Stimulated activated CD4-positive, alpha-beta T cell treated with anti-CD3 and anti-CD28 coated beads, Interleukin-15, amount 100 ng/mL, for 1 hour (primary cell): ENCODE measurements at places on chromosomes 3 and 15.

GRCh38 chr3:71672340-71672739 is 52.9 kb downstream of the EIF4E3 start:
- no peak for DNase-seq

GRCh38 chr3:126013751-126014156 is 44.8 kb downstream of the ROPN1B start:
- DNase-seq: no peak

DNA sequence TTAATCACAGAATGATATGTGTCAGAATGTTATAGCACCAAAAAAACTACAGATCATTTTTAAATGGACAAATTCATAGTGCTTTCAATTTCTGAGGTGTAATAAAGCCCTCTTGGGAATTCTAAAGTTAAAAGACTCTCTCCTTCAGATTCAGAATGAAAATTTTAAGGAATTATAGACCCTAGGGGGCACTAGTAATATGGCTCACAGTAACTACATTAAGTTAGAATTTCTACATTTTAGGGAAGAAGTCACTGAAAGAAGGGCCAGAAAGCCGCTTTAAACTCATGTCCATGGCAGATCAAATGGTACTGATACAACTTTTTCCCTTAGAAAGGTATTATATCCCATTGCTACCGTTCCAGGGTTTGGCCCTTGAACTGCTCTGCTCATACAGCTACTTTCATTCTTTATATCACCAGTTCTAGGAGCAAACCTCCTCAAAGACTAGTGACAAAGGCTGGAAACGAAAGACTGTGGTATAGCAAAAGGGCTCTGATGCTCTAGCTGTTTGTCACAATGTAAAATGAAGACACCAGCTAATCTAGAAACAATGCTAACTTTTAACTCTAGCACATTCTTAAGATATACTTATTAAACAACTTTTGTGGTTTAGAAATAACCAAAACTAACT is 18.1 kb downstream of the DAZL start:
- no peak for DNase-seq

DNA sequence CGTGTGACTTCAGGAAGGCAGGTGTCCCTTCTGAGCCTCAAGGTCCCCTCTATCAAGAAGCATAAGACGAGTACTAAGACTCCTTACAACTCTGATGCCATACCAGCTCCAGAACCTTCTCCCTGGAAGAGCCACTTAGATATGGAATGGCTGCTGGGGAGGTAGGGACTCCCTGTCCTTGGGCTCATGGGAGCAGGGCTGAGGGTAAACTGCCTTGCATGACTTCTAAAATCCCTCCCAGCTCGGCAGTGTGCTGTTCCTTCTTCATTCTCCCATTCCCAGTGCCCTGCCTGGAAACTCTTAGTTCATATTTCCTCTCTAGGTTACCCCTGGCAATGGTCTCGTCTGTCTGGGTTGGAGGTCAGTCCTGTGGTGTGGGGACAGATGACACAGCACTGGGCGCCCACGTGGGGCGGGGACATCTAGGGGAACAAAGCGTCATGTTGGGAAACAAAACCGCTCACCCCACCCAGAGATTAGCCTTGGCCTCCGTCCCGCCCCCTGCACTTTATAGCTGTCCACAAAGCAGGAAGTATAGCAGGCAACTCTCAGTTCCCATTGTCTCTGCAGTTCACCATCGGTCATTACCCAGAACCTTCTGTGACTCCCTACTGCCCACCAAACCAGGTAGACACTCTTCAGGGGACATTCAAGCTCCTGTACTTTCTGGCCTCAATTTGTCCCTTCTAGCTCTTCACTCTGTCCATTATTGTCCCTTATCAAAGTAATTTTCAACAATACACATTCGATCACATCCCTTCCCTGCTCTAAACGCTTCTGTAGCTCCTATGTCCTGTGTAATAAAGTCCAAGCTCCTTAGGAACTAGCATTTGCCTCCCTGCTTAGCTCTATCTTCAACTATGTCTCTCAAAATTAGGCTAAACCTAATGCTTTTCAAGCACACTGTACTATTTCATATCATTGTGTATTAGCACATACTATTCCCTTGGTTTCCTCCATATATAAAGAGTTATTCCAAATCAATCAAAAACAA is 73.8 kb downstream of the IQSEC1 start:
- no peak for DNase-seq

DNA sequence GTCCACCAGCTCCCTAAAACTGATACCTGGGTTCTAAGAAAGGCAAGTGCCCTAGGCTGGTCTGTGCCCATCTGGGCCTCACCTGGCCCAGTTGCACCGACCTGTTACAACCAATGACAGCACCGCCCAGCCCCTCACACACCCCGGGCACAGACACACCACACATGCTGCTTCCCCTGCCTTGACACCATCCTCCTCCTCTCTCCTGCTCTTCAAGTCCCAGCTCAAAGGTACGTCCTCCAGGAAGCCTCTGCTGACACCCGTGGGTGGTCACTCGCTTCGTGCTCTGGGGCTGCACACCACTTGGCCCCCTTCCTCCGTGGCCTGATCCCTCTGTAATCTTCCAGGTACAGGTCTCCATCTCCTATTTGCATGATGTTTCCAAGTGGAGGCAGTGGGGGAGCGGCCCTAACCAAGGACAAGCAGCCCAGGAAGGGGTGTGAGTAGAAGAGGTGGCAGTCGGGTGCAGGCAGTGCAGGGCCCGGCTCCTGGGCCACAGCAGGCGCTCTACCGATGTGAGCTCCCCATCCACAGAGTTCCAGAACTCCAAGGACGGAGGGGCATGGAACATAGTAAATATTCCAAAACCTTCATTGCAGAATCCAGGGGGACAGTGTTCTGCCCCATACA is 144.6 kb downstream of the NUP210 start:
- no peak for DNase-seq

- no peak for DNase-seq
These were observed 485.4 kb downstream of the CNTN3 start for GRCh38 chr3:74129056-74129455.

DNA sequence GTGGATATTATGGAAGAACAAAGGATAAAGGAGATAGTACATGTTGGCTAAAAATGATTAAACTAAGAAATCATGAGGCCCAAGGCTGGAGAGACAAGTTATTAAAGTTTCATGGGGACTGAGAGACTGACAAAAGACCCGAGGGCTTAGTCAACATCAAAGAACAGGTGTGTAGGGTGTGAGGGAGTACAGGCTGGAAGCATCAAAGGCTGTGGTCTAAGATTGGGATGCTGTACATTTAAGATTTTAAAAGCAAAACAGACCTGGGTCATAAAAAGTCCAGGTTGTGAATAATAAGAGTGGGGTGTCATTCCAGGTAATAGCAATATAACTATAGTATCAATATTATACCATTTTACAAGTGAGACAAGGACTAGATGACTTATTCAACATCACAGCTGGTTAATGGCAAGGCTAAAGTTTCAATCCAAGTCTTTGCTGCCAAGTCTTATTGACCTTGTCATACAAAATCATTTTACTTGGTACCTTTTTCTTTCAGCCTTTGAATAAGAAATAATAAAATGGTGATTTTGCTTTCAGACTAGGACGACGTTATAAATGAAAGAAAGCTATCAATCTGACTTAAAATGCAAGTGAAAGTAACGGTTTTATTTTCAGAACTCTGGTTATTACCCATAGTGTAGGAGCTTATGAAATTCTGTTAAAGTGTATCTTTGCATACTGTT is 211.6 kb downstream of the TNIK start:
- DNase-seq: no peak

DNA sequence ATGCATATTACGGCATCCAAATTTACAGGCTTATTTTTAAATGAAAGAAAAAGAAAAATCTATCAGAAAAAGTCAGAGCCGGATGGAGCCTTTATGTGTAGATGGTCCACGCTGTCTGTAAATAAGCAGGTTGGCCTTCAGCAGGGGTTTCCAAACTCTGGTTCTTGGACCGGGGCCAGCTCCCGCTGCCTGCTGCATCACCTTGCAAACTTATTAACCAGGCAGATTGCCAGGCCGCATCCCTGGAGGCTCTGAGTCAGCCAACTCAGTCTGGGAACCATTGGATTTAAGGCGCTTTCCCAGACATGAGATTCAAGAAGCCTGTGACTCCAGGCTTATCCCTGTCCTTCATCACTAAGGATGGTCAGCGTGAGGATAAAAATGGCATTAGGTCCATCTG is 212.4 kb downstream of the OPA1 start:
- DNase-seq: no peak
